Activated naive CD8-positive, alpha-beta T cell treated with anti-CD3 and anti-CD28 coated beads, Interleukin-2, amount 50 U/mL, for 24 hours (primary cell): ENCODE measurements at places on chromosomes 12 and 14.
A peak's percentile ranks its signal among the peaks of the same experiment; 100 is the strongest.

DNA sequence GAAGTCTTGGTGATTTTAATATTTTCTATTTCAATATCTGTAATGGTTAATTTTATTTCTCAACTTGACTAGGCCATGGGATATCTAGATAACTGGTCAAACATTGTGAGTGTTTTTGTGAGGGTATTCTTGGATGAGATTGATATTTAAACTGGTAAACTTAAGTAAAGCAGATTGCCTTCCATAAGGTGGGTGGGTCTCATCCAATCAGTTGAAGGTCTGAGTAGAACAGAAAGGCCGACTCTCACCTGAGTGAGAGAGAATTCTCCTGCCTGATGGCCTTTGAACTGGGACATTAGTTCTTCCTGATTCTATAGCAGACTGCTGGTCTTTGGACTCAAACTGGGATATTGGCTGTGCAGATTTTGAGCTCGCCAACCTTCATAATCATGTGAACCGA lies 36.3 kb downstream of the OTOGL start:
- no peak overlapping the region for H3K27ac ChIP-seq
- H3K27me3 ChIP-seq = peaks cover 4% of the 10 kb centered on the region
- no peaks in the 10 kb centered on the region for H3K4me1 ChIP-seq

- H3K27ac ChIP-seq = no peak overlapping the region
- peaks cover 21% of the 10 kb centered on the region for H3K27me3 ChIP-seq
- no peak overlapping the region for H3K4me3 ChIP-seq
- no peak for DNase-seq
- H3K36me3 ChIP-seq = peaks cover 2% of the 10 kb centered on the region
Measured at GRCh38 chr14:72434856-72435255, 459.0 kb downstream of the DPF3 start.

- no peaks in the 10 kb centered on the region for H3K36me3 ChIP-seq
- peaks cover 17% of the 10 kb centered on the region for H3K4me1 ChIP-seq
- no peak for DNase-seq
- no peaks in the 10 kb centered on the region for H3K27me3 ChIP-seq
- H3K27ac ChIP-seq = no peak overlapping the region
Measured at GRCh38 chr12:13148485-13148847, 45.0 kb upstream of the GSG1 start.

GRCh38 chr14:23299986-23300686 lies 2.5 kb downstream of the PPP1R3E start:
- peaks cover 7% of the 10 kb centered on the region for H3K36me3 ChIP-seq
- peaks cover 26% of the 10 kb centered on the region for H3K4me1 ChIP-seq
- H3K27me3 ChIP-seq = peaks cover 2% of the 10 kb centered on the region
- H3K4me3 ChIP-seq = peak overlapping the region; percentile 88
- DNase-seq = no peak

- DNase-seq = no peak
- peaks cover 14% of the 10 kb centered on the region for H3K27me3 ChIP-seq
- no peak overlapping the region for H3K4me3 ChIP-seq
Measured at GRCh38 chr12:29566441-29566840, 69.0 kb upstream of the OVCH1 start.

DNA sequence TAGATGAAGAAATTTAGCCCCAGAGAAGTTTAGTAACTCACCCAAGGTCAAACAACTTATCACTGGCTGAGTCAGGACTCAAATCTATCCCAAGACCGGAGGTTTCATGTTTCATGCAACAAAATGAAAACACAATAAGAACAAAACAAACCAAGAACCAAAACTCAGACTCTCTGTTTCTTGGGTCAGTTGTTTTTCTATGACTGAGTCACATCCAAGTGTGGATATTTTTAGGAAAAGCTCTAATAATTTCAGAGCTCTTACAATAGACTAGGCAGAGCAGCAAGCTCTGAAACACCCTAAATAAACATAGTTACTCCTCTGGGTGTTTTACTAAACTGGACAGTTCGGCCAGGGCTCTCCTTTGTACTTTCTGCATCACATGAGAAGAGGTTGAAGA lies 87.6 kb upstream of the PRB2 start:
- peaks cover 4% of the 10 kb centered on the region for H3K4me1 ChIP-seq
- H3K27me3 ChIP-seq = no peaks in the 10 kb centered on the region
- no peaks in the 10 kb centered on the region for H3K36me3 ChIP-seq
- DNase-seq = no peak
- no peak overlapping the region for H3K4me3 ChIP-seq

GRCh38 chr12:6696690-6697583 lies 3.7 kb downstream of the PIANP start:
- H3K4me1 ChIP-seq = peaks cover 30% of the 10 kb centered on the region
- peak overlapping the region; percentile 30 for H3K27ac ChIP-seq
- H3K36me3 ChIP-seq = no peaks in the 10 kb centered on the region
- no peak overlapping the region for H3K4me3 ChIP-seq
- peaks cover 32% of the 10 kb centered on the region for H3K27me3 ChIP-seq
